Right lung (tissue), 10 donors: ENCODE measurements at places on chromosomes 12 and 14.

DNA sequence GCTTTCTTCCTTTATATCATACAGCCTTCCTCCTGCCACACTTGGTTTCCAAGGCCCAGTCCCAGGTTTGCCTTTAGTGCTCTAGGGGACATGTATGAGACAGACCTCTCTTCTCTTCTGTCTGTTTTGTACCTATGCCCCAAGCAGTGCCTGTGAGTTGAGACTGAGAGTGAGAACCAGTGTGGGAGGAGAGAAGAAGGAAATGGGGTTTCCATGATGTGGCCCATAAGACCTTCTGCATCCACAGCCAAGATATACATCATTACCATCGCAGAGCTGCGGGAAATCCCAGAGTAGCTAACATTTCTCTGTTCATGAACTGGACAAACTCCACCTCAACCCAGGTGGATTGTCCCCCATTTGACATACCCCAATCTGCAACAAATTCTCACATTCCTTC is 2.8 kb downstream of the TESPA1 start:
- DNase-seq = no peak

DNA sequence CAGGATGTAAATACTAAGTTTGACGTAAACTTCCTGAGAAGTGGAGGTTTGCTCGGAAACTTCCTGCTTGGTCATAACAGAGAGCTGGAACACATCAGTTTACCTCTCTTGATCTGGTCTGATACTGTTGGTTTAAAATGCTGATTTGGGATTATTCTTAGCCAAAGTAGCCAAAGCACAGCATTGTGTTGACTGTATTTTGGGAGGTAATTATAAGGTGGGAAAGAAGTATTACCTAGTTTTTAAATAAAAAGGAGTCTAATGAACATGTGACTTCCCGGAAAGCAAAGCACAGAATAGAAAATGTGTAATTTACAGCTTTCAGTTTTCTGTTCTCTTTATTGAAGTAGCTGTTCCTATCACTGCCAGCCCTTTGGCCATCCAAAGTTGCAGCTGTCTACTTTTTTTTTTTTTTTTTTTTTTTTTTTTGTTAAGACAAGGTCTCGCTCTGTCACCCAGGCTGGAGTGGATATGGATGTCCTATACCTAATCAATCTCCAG is 52.2 kb upstream of the SRP54 start:
- DNase-seq = no peak

DNA sequence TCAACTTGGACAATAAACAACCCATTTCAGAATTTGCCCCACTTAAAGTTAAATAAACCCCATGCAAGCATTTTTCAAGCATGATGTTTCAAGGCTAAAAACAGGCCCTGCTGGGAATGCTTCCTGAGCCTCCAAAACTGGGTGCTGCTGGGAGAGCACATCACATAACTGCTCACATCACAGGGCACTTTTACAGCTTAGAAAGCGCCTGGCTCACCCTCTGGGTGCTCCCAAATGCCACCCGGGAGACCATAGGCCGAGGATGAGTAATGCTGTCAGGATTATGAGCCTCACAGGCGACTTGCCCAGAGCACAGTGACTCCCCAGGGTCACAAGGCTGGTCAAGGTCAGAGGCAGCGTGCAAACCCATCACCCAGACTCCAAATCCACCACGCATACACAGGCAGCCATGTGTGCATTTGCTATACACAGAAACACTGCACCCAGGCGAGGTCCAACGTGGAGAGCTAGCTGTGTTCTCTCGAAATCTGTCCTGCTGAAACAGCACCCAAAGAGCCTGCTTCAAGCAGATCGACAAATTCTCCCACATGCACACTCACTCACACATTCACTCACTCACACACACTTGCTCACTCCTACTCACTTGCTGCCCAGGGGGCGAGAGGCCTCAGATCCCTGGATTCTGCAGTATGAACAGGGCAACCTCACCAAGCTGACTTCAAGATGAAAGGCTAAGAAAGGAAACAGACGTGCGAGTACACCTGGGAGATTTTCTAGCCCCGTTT is 58.7 kb downstream of the ITPK1 start:
- DNase-seq = no peak

DNA sequence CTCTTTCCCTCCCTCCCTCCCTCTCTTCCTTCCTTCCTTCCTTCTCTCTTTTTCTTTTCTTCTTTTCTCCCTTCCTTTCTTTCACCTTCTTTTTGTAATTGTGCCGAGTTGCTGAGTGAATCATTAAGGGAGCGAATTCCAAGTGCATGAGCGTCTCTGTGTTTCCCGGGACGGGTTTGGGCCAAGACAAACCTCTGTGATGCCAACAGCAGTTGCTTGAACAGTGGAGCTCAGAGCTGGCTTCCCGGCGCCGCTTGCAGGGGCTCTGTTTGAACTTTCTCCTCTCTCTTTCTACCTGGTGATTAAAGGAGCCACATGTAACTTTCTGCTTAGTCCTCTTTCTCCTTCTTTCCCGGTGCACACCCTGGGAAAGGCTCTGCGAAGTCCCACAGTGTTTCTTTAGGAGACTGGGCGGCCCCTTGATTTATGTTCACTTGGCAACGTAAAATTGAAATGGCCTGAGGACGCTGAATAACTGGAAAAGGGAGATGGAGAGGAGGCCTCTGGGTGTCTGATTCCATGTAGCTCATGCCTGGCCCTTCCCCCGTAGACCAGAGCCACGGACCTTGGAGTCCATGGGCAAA is 33.7 kb upstream of the MAP1LC3B2 start:
- DNase-seq = no peak

DNA sequence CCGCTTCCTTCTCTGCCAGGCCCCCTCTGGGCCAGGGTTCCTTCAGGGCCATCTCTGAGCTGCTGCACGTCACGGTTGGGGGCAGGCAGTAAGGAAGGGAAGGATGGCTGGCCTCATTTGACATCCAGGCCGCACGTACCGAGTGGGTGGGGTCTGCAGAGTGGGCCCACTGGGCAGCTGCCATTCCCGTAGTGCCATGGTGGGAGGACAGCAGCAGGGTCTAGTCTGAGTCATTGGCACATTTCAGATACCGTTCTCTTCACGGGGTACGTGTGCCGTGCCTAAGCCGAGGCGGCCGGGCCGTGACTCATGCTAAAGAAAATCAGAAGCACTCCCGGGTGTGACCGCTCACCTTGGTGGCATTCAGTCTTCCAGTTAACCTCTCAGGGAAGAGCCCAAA is 43.9 kb downstream of the IL31 start:
- DNase-seq = no peak

DNA sequence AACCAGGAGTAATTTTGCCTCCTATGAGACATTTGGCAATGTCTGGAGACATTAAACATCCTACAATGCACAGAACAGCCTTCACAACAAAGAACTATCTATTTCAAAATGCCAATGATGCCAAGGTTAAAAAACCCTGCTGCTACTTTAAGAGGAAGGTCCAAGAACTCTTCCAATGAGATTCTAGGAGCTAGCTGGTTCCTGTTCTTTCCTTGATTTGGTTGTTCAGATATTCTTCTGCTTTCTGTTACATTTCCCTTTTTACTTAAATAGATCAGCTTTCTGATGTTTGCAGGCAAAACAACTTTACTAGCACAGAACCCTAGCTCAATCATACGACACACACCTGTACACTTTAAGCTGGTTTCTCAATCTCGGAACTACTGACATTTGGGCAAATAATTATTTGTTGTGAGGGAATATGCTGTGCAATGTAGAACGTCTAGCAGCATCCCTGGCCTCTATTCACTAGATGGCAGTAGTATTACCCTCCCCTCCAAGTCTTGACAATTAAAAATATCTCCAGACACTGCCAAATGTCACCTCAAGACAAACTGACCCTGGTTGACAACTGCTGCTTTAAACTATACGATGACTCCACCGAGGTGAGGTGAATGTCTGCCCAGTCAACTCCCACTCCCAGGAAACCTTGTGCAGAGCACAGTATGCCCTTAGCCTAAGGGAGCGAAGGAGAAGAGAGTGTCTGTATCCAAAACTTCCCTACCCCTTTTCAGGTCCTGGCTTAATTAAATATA is 4.4 kb downstream of the BLTP3B start:
- no peak for DNase-seq

- peak; percentile 86 for DNase-seq
Measured at GRCh38 chr12:121536054-121536898, 44.5 kb downstream of the KDM2B start.

GRCh38 chr12:109729371-109729781 is 15.8 kb downstream of the FAM222A start:
- DNase-seq = no peak

GRCh38 chr12:89067421-89068187 is 284.7 kb downstream of the DUSP6 start:
- DNase-seq = no peak

GRCh38 chr14:59926534-59926933 is 6.6 kb downstream of the LRRC9 start:
- DNase-seq = no peak

GRCh38 chr12:40054555-40055227 is 51.2 kb downstream of the SLC2A13 start:
- DNase-seq = no peak

DNA sequence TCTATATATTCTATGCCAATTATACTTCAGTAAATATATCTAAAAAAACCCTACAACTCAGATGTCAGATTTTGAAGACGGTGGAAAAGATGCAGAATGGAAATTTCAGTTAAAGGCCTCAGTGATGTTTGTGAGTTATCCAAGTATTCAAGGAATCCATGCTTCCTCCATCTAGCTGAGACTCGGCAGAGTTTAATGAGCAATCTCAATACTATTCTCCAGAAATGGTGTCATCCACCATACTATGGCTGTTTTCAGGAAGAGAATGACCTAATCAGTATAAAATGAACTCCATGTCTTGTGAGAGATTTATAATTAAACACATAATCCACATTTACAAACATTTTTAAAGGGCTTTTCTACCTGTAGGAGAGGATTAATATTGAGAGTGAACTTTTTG is 66.0 kb downstream of the KLHL28 start:
- no peak for DNase-seq

DNA sequence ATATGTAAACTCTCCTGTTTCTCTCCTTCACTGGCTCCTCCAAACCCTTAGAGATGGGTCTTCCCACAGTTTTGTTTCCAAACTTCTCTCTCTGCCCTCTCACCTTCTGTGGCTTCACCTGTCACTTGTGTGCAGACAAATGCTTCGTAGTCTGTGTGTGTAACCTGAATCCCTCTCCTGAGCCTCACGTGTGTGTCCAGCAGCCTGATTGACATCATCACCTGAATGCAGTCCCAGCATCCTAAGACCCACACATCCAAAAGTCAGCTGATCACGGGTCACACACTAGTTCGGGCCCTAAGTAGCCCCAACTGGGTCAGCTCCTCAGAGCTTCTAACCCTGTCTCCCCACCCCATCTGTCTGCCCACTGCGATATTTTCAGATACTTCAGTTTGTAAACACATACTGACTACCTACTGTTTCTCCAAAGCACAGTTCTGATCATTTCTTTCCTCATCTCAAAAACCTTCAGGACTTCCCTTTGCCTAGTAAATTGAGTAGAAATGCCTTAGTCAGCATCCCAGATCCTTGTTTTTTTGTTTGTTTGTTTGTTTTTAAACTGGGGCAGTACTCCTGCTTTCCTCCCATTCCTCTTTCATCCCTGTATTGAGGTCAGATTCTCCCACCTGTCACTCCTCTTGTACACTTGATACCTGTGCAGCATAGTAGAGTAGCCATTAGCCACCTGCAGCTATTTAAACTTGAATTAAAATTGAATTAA is 23.7 kb downstream of the FNTB start:
- DNase-seq = no peak

- no peak for DNase-seq
Measured at GRCh38 chr14:34981743-34982420, 910 bp upstream of the SRP54 start.

GRCh38 chr12:109900752-109901580 is 892 bp downstream of the TCHP start:
- no peak for DNase-seq

- peak; percentile 19 for DNase-seq
Measured at GRCh38 chr14:60590991-60591414, 58.3 kb downstream of the SIX1 start.

- no peak for DNase-seq
Measured at GRCh38 chr14:97178781-97179180, 381.6 kb downstream of the VRK1 start.

DNA sequence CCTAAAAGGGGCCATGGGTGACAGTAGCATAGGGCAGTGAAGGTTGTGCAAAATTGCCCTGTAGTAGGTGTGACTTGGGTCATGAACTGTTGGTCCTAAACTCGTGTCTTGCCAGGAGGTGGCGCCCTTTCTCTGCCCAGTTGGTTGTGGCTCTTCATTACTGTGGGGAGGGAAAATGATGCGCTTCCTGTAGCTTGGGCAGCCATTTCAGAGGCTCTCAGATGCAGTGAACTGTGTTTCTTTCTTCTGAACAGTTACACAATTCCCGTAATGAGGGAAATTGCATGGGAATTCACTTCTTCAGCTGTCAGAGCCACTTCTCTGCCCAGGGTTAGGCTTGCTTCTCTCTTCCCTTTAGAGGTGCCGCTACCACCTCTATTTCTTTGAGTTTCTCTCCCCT is 148.1 kb upstream of the NRXN3 start:
- DNase-seq = peak; percentile 29

GRCh38 chr12:90305379-90305778 is 596.7 kb upstream of the ATP2B1 start:
- no peak for DNase-seq

- no peak for DNase-seq
Measured at GRCh38 chr12:29709054-29709453, 74.7 kb downstream of the TMTC1 start.

DNA sequence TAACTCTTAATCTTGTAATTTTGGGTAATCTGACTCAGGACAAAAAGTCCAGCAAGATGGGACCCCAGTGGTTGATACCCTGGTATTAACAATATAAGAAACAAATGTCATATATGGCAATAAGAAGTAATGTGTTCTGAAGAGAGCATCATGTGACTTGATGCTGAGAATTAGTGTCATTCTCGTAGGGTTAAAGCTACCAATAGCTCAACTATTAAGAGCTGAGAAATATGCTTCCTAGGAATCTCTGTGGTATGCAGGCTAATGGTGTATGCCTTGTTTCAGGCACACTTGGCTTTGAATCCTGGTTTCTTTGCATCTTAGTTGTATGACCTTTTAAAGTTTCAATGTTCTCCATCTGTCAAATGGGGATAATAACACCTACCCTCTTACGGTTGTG is 9.1 kb downstream of the MYRFL start:
- DNase-seq = no peak

- DNase-seq = no peak
Measured at GRCh38 chr12:96434107-96434506, 33.9 kb upstream of the CDK17 start.

GRCh38 chr14:103155010-103155409 is 31.7 kb downstream of the TNFAIP2 start:
- DNase-seq = no peak
